ENCODE measurements at places on chromosomes 6 and 20.
A peak's percentile ranks its signal among the peaks of the same experiment; 100 is the strongest.

- peak; percentile 71 for DNase-seq
These were observed 234.9 kb upstream of the MCHR2 start for GRCh38 chr6:100228834-100229441.

DNA sequence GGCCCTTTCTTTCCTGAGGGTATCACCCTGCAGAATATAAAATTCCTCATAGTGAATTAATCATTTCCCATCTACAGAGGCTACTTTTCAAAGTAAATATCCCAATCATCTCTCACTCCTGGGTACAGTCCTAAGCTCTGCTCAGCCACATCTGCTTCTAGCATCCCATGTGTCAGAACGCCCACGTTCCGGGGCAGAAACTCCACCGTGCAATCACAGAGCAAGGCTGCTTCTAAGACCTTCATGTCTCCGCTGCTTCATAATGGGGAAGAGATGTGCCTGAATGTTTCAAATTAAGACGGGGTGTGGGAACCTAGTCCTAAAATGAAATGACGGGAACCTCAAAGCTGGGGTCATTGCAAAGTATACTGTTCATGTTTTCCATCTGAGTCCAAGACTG lies 208.8 kb upstream of the GMDS start:
- DNase-seq, result no peak

- no peak for DNase-seq
These were observed 113.0 kb upstream of the CEP162 start for GRCh38 chr6:84340422-84340821.

GRCh38 chr20:40997116-40997515 lies 31.5 kb upstream of the TOP1 start:
- no peak for DNase-seq

DNA sequence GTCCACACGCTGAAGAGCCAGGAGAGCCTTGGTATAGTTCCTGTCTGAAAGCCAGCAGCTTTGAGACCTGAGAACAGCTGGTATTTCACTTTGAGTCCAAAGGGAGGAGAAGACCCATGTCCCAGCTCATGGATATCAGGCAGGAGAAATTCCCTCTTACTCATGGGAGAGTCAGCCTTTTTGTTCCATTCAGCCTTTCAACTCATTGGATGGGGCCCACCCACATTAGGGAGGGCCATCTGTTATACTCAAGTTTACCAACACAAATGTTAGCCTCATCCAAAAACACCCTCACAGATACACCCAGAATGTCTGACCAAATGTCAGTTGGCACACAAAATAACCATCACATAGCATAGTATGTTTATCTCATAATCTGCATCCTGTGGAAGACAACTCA lies 80.1 kb downstream of the GMDS start:
- DNase-seq, result no peak

GRCh38 chr6:159031846-159032245 lies 12.9 kb downstream of the TAGAP start:
- DNase-seq, result no peak

GRCh38 chr20:29326376-29327070 lies 1930.9 kb upstream of the DEFB115 start:
- DNase-seq, result no peak
